Activated CD4-positive, alpha-beta memory T cell treated with anti-CD3 and anti-CD28 coated beads, Interleukin-2, amount 10 ng/mL, durations not matched to agents 7 days and 5 days (primary cell): ENCODE measurements at places on chromosomes 5 and 9. TPM values are rescaled to one million over a fixed set of nuclear protein-coding genes. Genes with fewer than 3 reads are reported as not detected.
A peak's percentile ranks its signal among the peaks of the same experiment; 100 is the strongest.

NUTM2F gene
- not detected for total RNA-seq

CCL28 gene
- 16.8 TPM for total RNA-seq

- H3K36me3 ChIP-seq = no peaks in the 10 kb centered on the region
- DNase-seq = no peak
- no peak overlapping the region for H3K4me3 ChIP-seq
- H3K27ac ChIP-seq = no peak overlapping the region
These were observed 32.8 kb downstream of the RASGEF1C start for GRCh38 chr5:180176191-180176590.

DNA sequence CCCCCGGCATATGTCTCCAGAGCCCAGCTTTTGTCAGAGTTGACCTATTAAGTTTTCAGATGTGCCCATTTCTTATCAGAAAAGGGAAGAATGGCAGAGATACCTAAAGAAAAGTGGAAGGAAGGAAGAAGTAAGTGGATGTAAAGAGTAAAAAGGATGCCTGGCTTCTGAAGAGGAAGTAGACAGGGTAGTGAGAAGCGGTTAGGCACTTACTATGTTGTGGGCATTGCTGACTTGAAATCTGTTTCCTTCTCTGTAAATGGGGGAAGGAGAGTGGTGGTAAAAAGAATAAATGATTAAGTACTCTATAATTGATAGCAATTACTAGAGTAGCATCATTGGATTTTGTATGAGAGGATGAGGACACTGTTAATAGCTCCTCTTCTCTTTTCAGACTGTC lies 9.9 kb downstream of the ANP32B start:
- DNase-seq = no peak
- H3K4me1 ChIP-seq = peaks cover 75% of the 10 kb centered on the region
- H3K36me3 ChIP-seq = peaks cover 42% of the 10 kb centered on the region
- peak overlapping the region; percentile 82 for H3K27ac ChIP-seq
- peak overlapping the region; percentile 17 for H3K4me3 ChIP-seq

EQTN gene
- not detected for total RNA-seq

DNA sequence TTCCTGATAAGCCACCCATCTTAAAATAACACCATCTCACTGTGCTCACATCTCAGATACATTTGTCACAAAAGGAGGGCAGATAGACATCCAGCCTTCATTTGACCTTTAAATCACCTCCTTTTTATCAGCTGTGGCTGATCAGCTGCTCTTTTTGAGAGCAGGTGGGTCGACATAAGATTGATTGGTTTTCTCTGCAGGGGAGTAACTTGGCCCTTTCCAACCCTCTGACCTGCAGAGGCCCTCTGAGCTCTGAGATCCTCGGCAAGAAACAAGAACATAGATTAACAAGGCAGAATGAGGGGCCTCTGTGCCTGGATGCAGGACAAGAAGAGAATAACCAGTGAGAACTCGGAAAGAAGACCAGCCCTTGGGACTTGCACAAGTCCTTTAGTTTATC lies 33.5 kb upstream of the GLRA1 start:
- H3K4me1 ChIP-seq = peaks cover 20% of the 10 kb centered on the region
- no peaks in the 10 kb centered on the region for H3K36me3 ChIP-seq
- H3K27ac ChIP-seq = no peak overlapping the region
- H3K27me3 ChIP-seq = no peaks in the 10 kb centered on the region
- no peak for DNase-seq

GRCh38 chr5:42950456-42951292 lies 89.4 kb downstream of the ANXA2R start:
- H3K27ac ChIP-seq = peak overlapping the region; percentile 100
- no peaks in the 10 kb centered on the region for H3K27me3 ChIP-seq
- H3K4me1 ChIP-seq = peaks cover 37% of the 10 kb centered on the region
- DNase-seq = peak; percentile 77
- H3K4me3 ChIP-seq = peak overlapping the region; percentile 85
- H3K36me3 ChIP-seq = peaks cover 26% of the 10 kb centered on the region

- H3K27me3 ChIP-seq = peaks cover 33% of the 10 kb centered on the region
- H3K4me3 ChIP-seq = peak overlapping the region; percentile 54
- H3K36me3 ChIP-seq = peaks cover 5% of the 10 kb centered on the region
- H3K4me1 ChIP-seq = peaks cover 29% of the 10 kb centered on the region
- DNase-seq = no peak
These were observed 531 bp downstream of the MVB12B start for GRCh38 chr9:126327006-126327713.

DNA sequence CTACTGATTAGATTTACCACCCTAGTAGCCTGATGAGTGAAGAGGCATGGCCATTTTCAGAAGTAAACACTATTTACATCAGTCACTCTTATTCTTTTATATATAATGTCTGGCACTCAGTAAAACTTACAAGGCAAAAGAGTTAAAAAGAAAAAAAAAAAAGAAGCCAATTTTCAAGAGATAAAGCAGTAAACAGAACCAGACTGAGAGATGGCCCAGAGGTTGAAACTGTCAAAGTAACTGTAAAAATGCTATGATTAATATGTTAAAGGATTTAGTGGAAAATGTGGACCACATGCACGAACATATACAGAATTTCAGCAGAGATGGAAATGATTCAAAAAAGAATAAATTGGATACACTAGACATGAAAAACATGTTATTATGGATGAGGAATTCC lies 6.4 kb upstream of the GPR150 start:
- H3K4me1 ChIP-seq = peaks cover 17% of the 10 kb centered on the region
- peaks cover 20% of the 10 kb centered on the region for H3K36me3 ChIP-seq
- no peak for DNase-seq

PAIP2 gene
- total RNA-seq = 130 TPM

GRCh38 chr5:119309326-119309725 lies 46.5 kb upstream of the TNFAIP8 start:
- H3K4me1 ChIP-seq = peaks cover 94% of the 10 kb centered on the region
- H3K27ac ChIP-seq = peak overlapping the region; percentile 95
- H3K36me3 ChIP-seq = peaks cover 59% of the 10 kb centered on the region

ANKH gene
- total RNA-seq = 87.0 TPM

GRCh38 chr9:95506678-95507463 lies 9.9 kb downstream of the PTCH1 start:
- H3K4me1 ChIP-seq = peaks cover 41% of the 10 kb centered on the region
- peaks cover 2% of the 10 kb centered on the region for H3K36me3 ChIP-seq
- peak overlapping the region; percentile 75 for H3K27ac ChIP-seq

GRCh38 chr9:136606687-136607333 lies 55.9 kb upstream of the EGFL7 start:
- H3K4me1 ChIP-seq = no peaks in the 10 kb centered on the region
- H3K27ac ChIP-seq = no peak overlapping the region
- no peak for DNase-seq
- peaks cover 9% of the 10 kb centered on the region for H3K27me3 ChIP-seq
- no peaks in the 10 kb centered on the region for H3K36me3 ChIP-seq
- H3K4me3 ChIP-seq = no peak overlapping the region

GPR150 gene
- 1.7 TPM for total RNA-seq

GRCh38 chr5:68657055-68657961 lies 436.5 kb upstream of the SLC30A5 start:
- H3K4me3 ChIP-seq = no peak overlapping the region
- H3K27ac ChIP-seq = no peak overlapping the region
- no peaks in the 10 kb centered on the region for H3K4me1 ChIP-seq

DNA sequence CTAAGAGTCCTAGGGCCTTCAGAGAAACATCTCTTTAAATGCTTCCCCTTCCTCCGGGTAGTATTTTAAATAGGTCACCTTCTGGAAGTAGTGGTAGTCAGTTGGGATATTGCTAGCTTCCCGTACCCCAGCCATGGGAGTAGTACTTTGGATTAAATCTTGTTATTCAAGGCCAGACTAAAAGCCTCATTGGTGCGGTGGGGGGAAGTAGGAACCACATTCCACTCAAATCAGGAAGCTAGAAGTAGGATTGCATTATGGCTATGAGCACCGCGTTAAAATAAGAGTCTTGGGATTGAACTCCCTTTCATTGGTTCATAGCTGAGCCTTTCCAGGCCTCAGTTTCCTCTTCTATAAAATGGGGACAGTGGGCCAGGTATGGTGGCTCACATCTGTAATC lies 6.7 kb downstream of the KCNIP1 start:
- H3K4me1 ChIP-seq = no peaks in the 10 kb centered on the region
- H3K36me3 ChIP-seq = no peaks in the 10 kb centered on the region
- no peak for DNase-seq
- no peak overlapping the region for H3K27ac ChIP-seq
- no peak overlapping the region for H3K4me3 ChIP-seq

GRCh38 chr5:16727755-16728325 lies 111.0 kb upstream of the RETREG1 start:
- H3K4me1 ChIP-seq = peaks cover 8% of the 10 kb centered on the region
- H3K27ac ChIP-seq = no peak overlapping the region
- DNase-seq = no peak
- H3K4me3 ChIP-seq = no peak overlapping the region
- H3K27me3 ChIP-seq = no peaks in the 10 kb centered on the region
- no peaks in the 10 kb centered on the region for H3K36me3 ChIP-seq

GRCh38 chr5:125059255-125060002 lies 313.0 kb upstream of the ZNF608 start:
- H3K4me1 ChIP-seq = no peaks in the 10 kb centered on the region
- H3K27ac ChIP-seq = no peak overlapping the region
- no peak overlapping the region for H3K4me3 ChIP-seq
- H3K27me3 ChIP-seq = no peaks in the 10 kb centered on the region
- H3K36me3 ChIP-seq = no peaks in the 10 kb centered on the region

DNA sequence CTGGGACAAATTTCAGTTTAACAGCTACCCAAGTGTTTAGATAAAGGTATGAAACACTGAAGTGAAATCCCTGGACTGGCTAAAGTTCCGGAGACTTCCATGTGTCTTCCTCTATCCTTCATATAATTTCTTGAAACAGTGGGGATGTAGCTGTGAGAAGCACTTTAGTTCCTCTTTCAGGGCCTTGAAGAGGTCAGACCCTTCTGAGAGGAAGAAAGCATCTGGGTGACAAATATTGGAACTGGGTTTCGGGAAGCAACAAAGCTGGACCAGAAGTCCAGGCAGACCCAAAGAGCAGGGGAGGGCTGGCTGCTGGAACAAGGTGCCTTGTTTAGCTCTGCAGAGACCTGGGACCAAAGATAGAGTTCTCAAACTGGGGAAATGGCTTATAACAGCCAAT lies 75.4 kb upstream of the ZFAND5 start:
- H3K4me3 ChIP-seq = no peak overlapping the region
- no peaks in the 10 kb centered on the region for H3K36me3 ChIP-seq
- H3K27ac ChIP-seq = no peak overlapping the region
- peaks cover 42% of the 10 kb centered on the region for H3K4me1 ChIP-seq
- DNase-seq = no peak

GRCh38 chr9:130944510-130945058 lies 5.5 kb upstream of the FIBCD1 start:
- H3K27ac ChIP-seq = no peak overlapping the region
- H3K27me3 ChIP-seq = peaks cover 31% of the 10 kb centered on the region
- peaks cover 9% of the 10 kb centered on the region for H3K4me1 ChIP-seq
- H3K36me3 ChIP-seq = no peaks in the 10 kb centered on the region
- no peak overlapping the region for H3K4me3 ChIP-seq

GRCh38 chr9:121249563-121249962 lies 18.4 kb upstream of the GSN start:
- DNase-seq = no peak
- H3K27ac ChIP-seq = no peak overlapping the region
- H3K36me3 ChIP-seq = peaks cover 3% of the 10 kb centered on the region
- H3K4me3 ChIP-seq = no peak overlapping the region
- no peaks in the 10 kb centered on the region for H3K27me3 ChIP-seq

DNA sequence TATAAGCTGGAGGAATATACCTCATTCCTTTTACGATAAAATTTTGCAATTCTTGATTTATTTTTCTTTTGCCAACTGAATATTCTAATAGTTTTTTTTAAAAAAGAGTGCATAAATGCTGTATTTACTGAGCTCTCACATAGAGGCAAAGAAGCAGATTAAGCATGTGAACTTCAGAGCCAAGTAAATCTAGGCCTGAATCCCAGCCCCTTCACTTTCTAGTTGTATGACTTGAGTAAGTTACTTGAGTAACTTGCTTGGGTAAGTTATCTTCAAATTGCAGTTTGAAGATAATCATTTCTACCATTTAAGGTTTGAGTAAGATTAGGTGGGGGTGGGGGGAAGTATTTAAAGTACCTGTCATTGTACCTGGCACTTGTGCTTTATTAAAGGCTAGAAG lies 21.8 kb downstream of the LURAP1L start:
- no peak for DNase-seq
- H3K4me1 ChIP-seq = no peaks in the 10 kb centered on the region
- H3K27ac ChIP-seq = no peak overlapping the region
- H3K36me3 ChIP-seq = no peaks in the 10 kb centered on the region
- H3K27me3 ChIP-seq = no peaks in the 10 kb centered on the region

AJM1 gene
- total RNA-seq = 8.7 TPM

DNA sequence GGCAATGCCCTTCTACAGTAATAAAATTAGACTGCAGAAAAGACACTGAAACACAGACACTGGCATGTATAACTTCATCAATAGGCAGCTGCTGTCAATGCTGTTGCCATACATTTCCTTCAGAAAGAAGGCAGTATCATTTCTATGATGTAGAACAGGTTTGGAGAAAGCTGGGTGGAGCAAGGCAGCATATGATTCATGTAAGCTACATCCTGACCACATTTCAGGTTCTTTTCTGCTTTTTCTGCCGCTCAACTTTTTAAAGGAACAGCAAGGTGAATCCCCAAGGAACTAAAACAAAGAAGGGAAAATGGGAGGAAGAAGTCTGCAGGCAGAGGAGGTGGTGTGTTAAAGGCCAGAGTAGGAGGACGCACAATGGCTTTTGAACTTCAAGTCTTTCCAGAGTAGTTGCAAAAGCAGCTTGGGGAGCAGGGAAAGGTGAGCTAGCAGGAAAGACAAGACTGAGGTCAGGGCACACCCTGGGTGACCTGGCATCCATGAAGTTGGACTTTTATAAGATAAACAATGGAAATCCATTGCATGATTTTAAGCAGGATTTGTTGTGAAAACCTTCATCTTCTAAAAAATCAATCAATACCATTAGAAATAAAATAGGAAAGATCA lies 142.1 kb downstream of the MED10 start:
- H3K27ac ChIP-seq = no peak overlapping the region
- peaks cover 1% of the 10 kb centered on the region for H3K4me1 ChIP-seq
- no peak overlapping the region for H3K4me3 ChIP-seq
- no peak for DNase-seq

GRCh38 chr9:107263289-107263688 lies 19.8 kb upstream of the RAD23B start:
- H3K4me1 ChIP-seq = no peaks in the 10 kb centered on the region
- no peaks in the 10 kb centered on the region for H3K36me3 ChIP-seq
- H3K27me3 ChIP-seq = peaks cover 19% of the 10 kb centered on the region
- DNase-seq = no peak

DNA sequence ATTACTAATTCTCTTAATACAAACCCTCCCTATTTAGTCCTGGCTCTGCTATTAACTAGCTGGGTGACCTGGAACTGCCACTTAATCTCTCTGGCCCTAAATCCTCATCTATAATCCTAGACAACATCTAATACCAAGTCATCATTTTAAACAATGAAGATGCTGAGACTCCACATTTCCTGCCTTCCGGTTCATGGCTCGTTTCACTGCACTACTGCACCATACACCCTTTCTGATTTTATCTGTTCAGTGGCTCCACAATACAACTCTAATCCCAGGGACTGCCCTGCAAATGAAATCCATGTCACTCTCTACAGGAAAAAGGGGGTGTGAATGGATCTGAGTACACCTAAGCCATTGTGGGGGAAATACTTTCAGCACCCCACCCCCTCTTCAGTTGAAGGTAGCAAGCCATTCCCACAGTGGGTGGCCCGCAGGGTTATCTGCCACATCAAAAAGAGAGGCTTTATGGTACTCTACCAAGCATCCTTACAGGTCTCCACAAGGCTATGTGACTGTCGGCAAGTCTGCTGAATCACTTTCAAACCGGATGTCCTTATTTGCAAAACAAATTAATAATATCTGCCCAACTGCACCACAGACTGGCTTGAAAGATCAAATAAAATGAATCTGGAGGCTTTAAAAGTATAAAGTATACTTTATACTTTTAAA lies 89.5 kb downstream of the EPB41L4A start:
- H3K4me1 ChIP-seq = peaks cover 7% of the 10 kb centered on the region
- H3K27ac ChIP-seq = no peak overlapping the region
- no peak overlapping the region for H3K4me3 ChIP-seq
- H3K27me3 ChIP-seq = peaks cover 10% of the 10 kb centered on the region
- DNase-seq = peak; percentile 18
- H3K36me3 ChIP-seq = no peaks in the 10 kb centered on the region
